HTR-8/SVneo (cell line): ENCODE measurements at places on chromosomes 4 and X.
A peak's percentile ranks its signal among the peaks of the same experiment; 100 is the strongest.

DNA sequence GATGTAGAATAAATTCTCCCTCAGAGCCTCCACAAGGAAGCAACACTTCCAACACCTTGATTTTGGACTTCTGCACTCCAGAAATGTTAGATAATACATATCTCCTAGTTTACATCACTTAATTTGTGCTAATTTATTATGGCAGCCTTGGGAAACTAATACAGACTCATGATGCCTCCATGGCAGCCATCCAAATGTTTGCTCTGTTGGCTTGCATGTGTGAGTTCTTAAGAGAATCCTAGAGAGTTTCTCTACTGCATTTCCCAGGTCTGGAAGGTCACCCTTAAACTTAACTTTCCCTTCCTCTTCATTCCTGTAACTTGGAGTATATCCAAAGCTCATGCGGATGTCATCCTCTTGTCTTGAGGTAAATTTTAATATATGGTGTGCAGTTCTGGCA is 956.1 kb downstream of the ADGRL3 start:
- DNase-seq, result no peak

DNA sequence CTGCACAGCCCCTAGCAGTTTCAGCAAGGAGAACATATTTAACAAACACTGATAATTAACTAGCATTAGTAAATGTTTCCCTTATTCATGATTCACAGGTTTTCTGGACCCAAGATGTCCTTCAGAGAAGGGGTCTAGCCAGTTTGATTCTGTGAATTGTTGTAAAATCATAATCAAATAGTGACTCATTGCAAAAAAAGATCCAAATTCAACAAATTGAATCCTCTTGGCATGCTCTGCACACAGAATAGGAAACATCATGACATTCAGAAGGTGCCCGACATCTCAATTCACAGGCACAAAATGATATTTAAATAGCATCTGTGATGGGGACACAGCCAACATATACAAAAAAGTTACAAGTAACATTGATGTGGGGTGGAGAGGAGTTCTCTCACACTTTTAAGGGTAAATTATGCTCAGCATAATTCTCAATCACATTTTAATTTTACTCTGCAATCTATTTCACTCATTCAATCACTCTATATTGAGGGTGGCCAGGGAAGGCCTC is 100.0 kb downstream of the SH3KBP1 start:
- no peak for DNase-seq

DNA sequence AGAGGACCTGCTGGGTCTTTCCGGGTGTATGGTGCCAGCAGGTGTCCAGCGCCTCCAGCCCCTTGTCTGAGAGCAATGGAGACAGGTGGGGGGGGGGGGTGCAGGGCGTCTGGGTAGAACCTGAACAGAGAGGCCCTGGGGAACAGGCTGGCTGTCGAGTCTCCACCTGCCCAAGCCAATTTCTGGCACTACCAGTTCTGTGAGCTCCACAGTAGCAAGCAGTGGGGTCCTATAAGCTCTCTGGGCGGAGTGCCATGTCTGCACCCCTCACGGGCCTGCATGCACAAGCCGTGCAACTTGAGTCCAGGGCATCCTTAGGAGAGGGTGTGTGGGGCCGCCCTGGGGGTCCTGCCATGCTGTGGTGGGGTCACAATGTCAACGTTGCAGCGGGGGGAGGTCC is 10.1 kb upstream of the FGFR3 start:
- no peak for DNase-seq

DNA sequence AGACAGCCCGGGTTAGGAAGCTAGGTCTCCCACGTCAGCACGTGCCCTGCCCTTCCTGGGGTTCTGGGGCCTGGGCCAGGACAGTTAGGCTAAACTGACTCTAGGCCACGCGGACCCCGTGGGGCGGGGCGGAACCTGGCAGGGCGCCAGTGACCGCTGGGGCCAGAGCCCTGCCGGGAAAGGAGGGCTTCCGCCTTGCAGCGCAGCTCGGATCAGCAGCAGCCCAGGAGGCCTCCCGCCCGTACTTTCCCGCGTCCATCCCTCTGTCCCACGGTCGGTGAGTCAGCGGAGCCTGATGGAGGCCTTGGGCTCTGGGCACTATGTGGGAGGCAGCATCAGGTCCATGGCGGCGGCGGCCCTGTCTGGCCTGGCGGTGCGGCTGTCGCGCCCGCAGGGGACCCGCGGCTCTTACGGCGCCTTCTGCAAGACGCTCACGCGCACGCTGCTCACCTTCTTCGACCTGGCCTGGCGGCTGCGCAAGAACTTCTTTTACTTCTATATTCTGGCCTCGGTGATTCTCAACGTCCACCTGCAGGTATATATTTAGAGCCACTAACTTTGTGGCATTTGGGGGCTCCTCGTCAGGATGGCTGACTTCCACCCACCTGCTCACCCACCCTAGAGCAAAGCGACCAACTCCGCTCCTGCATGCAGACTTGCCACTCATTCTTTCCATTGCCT is at the start of gene SMIM10:
SMIM10 (plus strand) TSS at position 191 of the 681 bp plus-strand sequence; CDS start at position 296, 105 bp downstream.
- DNase-seq, result peak; percentile 33

DNA sequence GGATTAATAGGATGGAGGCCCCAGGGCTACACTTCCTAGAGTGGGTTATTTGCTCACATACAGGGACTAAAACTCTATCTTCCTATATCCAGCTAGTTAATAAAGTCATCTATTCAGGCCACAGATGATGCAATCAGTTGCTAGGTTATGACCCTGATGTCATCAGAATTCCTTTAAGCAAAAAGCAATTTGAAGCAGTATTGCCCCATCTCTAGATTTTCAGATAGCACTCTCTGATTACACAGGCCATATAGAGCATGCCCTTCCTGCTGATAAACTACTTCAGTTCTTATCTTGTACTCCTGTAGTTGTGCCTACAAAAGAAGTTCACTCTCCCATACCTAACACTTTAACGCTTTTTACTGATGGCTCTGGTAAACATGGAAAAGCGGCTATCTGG is 84.8 kb downstream of the TMEM144 start:
- no peak for DNase-seq

GRCh38 chrX:93741811-93742210 is 67.8 kb downstream of the FAM133A start:
- no peak for DNase-seq

- DNase-seq, result no peak
These were observed 3.6 kb upstream of the STBD1 start for GRCh38 chr4:76302826-76303438.

DNA sequence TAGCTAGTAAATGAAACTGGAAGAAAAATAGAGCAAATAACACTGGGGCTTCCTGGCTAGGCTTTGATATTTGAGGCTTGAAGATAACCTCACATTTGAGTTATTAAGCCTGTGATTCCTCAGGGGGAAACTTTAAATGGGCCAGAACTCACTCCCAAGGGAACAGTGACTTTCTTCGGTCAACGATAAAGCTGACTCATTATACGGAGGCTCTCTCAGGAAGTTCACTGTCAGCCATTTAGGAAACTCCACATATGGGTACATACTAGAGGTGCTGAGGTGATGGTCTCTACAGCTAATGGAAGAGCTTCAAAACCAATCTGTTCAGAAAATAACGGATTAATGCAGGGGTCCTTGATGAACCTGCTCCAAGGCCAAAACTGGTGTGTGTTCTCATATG is 120.8 kb downstream of the SH2D1A start:
- no peak for DNase-seq

GRCh38 chr4:132669786-132670185 is 479.3 kb upstream of the PCDH10 start:
- no peak for DNase-seq

DNA sequence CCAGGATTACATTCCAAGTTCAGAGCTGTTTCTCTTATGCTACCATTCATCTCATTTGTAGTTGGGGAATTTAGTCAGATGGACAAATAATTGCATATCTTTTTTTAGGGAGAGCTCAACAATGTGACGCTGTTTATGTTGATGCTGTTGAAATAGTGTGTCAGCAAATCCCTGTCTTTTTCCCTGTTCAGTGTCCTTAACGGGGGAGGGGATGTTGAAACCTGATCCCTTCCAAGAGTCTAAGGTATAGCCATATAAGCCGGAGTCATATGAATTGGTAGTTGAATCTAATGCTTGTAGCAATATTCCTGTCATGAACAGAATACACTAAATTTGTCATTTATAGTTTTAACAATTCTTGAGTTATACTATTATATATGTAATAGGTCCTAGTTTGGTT is 293.5 kb upstream of the FAT1 start:
- no peak for DNase-seq

- DNase-seq, result peak; percentile 56
These were observed 35.1 kb upstream of the CYP2U1 start for GRCh38 chr4:107896158-107896645.

DNA sequence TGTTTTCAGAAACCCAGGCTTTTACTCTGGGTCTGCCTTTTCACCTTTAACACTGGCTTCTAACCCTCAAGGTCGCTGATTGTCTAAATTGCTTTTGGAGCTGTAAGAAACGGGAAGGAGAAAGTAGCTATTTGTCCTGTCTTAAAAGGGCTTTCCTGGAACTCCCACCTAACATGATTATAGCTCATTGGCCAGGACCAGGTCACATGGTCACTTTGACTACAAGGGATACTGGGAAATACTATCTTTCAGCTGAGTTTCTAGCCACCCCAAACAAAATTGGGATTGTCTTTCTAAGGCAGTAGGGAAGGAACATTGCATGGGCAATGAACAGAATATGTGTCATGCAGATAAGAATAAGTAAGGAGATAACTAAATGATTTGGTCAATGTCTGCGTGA is 106.7 kb upstream of the ARHGAP24 start:
- no peak for DNase-seq

DNA sequence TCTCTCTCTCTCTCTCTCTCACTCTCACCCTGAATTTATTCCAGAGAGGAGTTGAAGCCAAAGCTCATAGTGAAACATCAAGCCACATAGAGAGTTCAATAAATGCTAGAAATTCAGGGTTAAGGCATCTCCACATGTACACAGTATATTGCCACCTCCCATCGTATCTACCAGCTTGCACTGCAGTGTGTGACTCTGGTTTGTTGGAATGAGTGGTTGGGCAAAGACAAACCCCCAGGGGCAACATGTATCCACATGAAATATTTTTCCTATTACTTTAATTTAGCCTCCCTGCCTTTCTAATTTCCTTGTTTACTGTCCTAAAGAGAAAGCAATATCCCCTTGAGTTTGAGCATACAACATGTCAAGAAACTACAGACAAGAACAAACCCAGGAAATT is 247.3 kb downstream of the SPATA18 start:
- no peak for DNase-seq
